ENCODE measurements at places on chromosomes 4 and X. TPM values are rescaled to one million over a fixed set of nuclear protein-coding genes. Genes with fewer than 3 reads are reported as not detected.

Gene PDGFRA
- 451 TPM for total RNA-seq

Gene KCNE5
- total RNA-seq: 0.15 TPM

Gene MGARP
- total RNA-seq: 4.9 TPM

Gene POLN
- 2.4 TPM for total RNA-seq

Gene SYN1
- 0.08 TPM for total RNA-seq

Gene MTTP
- not detected for total RNA-seq

Gene RAB39B
- 0.53 TPM for total RNA-seq

Gene TEX13C
- not detected for total RNA-seq

Gene TMSB15A
- total RNA-seq: not detected

Gene TEX11
- total RNA-seq: not detected

Gene SPANXA2
- total RNA-seq: not detected

Gene GPC3
- total RNA-seq: 26.6 TPM

Gene ZFP92
- under 0.01 TPM for total RNA-seq

Gene PRIMPOL
- 8.7 TPM for total RNA-seq

Gene CFI
- 5.4 TPM for total RNA-seq

Gene CCSER1
- 0.23 TPM for total RNA-seq

Gene MFAP3L
- 14.2 TPM for total RNA-seq

Gene GPR101
- not detected for total RNA-seq

Gene SUPT20HL1
- total RNA-seq: not detected

Gene FAM156B
- 8.3 TPM for total RNA-seq

Gene CTAG1B
- total RNA-seq: not detected

Gene TMEM150C
- 1.5 TPM for total RNA-seq

Gene TRPC3
- 0.59 TPM for total RNA-seq

Gene MID1IP1
- 52.5 TPM for total RNA-seq

Gene MAGEA12
- not detected for total RNA-seq

Gene COX7B2
- total RNA-seq: not detected

Gene FANCB
- total RNA-seq: 1.6 TPM

Gene AMOT
- 0.23 TPM for total RNA-seq

Gene HSFX2
- total RNA-seq: 0.30 TPM

Gene EGF
- total RNA-seq: 0.35 TPM

Gene P2RY10
- not detected for total RNA-seq

Gene C4orf51
- not detected for total RNA-seq

Gene CLDN22
- not detected for total RNA-seq

Gene CPZ
- total RNA-seq: 33.7 TPM

Gene PNMA5
- total RNA-seq: not detected

Gene TMPRSS11F
- not detected for total RNA-seq

Gene TEX13B
- not detected for total RNA-seq

Gene TXK
- not detected for total RNA-seq

Gene CPE
- 74.6 TPM for total RNA-seq

Gene F9
- total RNA-seq: not detected

Gene SHOX
- not detected for total RNA-seq

Gene MAGEA10
- not detected for total RNA-seq

Gene CCDC120
- total RNA-seq: under 0.01 TPM

Gene GAB1
- 6.5 TPM for total RNA-seq

Gene HSFX3
- not detected for total RNA-seq

Gene OTC
- not detected for total RNA-seq

Gene GLOD5
- total RNA-seq: not detected

Gene VCX3A
- not detected for total RNA-seq

Gene IQSEC2
- total RNA-seq: 4.3 TPM

Gene TRMT2B
- 6.3 TPM for total RNA-seq

Gene CSAG3
- total RNA-seq: not detected

Gene CFP
- 0.15 TPM for total RNA-seq

Gene NPFFR2
- not detected for total RNA-seq

Gene CLCN5
- 10.8 TPM for total RNA-seq

Gene GABRG1
- not detected for total RNA-seq
